NCI-H2171 (cell line): ENCODE measurements at places on chromosomes 5 and 9.

- no peak for DNase-seq
Measured at GRCh38 chr9:124781967-124782660, 5.2 kb downstream of the OLFML2A start.

DNA sequence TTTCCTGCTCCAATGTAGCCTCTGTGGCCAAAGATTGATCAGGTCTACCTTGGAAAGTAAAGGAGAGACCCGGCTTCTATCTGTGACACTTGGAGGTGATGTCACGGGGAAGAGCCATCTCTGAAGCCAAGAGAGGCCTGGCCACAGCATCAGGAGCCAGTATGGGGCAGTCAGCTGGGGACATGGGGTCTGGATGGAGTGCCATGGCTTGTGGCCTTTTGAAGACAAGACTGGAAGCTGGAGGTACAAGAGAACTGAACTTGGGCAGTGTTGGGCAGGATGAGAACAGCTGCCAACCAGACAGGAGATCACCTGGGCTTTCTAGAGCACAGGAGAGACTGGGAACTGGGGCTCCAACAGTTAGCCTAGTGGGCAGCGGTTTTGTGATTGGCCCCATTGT, 190.7 kb downstream of the TENT4A start:
- DNase-seq, result no peak

GRCh38 chr9:35285731-35286130, 123.9 kb downstream of the UNC13B start:
- DNase-seq, result no peak

DNA sequence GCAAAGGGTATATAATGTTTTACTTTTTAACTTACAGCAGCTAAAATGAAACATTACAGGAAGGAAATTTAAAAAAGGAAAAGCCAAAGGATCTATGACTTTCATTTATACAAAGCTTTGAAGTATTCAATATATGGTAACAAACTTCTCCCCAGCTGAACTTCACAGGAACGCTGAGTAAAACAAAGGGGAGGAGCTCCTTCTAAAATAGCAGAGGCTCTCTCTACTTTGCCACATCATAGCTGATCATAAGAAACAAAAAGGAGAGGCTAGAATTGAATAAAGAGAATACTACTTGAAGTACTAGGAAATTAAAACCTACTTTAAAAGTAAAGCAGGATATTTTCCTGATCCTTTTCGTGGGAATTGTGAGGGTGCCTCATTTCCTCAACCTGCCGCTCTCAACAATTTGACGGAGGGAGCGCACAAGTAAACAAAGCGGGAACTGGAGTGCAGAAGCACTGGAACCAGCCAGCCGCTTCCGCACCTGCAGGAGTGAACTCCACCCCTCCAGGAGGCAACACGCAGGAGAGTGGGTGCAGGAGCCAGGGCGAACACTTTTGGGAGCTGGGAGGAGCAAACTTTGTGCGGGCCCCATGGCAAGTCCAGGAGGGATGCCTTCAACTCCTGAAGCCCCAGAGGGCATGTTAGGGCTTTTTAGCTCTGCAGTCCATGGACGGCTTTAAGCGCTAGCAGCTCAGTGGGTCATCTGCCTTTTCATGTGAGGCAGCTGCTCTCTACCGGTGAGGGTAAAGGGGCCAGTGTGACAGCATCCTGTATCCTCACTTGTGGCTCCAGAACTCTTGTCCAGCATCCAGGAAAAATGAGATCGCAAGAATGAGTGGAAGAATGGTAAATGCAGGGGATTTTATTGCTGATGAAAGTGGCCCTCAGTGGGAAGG, 757.4 kb downstream of the PTPRD start:
- no peak for DNase-seq

DNA sequence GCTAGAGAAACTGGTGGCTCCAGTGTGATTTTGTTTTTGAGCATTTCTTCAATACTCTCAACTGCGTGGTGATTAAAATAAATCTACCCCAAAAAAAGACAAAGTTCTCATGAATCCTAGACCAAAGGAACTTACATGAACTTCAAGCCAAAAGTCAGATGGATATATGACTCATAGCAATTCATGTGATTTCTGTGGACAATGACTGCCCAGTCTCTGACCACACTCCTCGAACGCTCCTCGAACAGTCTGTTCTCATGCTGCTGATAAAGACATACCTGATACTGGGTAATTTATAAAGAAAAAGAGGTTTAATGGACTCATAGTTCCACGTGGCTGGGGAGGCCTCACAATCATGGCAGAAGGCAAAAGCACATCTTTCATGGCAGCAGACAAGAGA, 46.4 kb upstream of the CEP78 start:
- no peak for DNase-seq

DNA sequence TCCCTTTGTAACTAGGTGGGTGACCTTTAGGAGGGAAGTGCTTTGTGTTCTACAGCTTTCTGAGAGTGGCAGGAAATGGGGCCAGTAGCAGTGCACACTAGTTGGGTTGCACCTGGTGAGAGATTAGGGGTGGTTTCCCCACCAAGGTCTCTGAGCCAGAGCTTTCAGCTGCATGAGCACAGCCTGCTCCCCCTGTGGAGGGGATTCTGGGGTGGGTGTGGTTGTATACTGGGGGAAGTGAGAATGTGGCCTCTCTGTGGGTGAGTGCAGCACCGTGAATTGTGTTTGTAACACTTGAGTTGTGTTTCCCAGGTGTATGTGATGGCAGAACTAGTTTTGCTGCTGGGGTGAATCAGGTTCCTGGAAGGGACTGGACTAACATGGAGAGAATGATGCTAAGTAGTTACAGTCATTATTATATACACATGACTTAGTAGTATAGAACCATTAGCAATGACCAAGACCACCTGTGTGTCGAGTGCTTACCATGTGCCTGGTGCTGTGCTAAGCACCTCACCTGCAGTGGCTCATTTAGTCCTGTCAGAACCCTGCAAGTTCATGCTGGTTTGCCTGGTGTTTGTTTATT, 11.8 kb upstream of the CXXC5 start:
- DNase-seq, result no peak

DNA sequence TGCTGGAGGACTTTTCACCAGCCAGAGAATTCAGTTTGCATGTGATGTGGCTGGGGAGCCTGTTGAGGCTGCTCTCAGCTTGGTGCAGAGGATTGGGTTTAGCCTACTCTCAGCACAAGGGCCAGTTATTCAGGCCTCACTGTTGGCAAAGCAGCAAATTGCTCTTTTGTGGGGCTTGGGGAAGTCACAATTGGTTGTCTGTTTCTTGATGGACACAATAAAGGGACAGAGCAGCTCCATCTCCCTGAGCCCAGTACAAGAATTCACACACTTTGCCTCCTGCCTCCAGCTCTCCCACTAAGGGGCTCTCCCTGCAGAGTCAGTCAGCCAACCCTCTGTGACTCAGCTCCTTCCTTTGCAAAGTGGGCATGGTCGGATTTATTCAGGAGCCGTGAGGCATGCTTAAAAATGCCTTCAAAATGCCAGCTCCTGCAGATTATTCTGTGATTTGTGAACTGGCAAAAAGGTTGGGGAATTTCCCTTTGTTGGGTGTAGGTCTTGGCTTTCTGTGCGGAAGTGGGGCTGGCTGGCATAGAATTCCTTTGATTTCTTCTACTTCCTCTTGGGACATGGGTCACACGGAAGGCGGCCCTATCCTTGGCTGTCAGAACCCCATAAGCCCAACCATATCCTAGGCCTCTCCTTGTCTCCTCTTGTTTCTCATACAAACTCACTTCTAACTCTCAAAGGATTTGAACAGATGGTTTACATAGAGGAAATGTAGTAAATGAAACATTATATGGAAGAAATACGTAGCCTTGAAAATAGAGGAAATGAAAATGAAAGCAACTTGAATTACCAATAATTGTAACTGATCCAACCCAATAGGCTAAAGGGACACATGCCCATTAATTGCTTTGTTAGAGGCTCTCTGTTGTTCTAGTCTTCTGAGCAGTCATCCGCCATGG, 118.7 kb upstream of the CD180 start:
- DNase-seq, result peak; percentile 14

- DNase-seq, result no peak
Measured at GRCh38 chr9:94874316-94874715, 147.8 kb downstream of the AOPEP start.

GRCh38 chr9:136386018-136386417, 12.5 kb upstream of the CARD9 start:
- DNase-seq, result peak; percentile 93

- no peak for DNase-seq
Measured at GRCh38 chr5:9455826-9456434, 89.9 kb downstream of the SEMA5A start.

GRCh38 chr5:87121304-87122150, 146.2 kb upstream of the RASA1 start:
- no peak for DNase-seq

DNA sequence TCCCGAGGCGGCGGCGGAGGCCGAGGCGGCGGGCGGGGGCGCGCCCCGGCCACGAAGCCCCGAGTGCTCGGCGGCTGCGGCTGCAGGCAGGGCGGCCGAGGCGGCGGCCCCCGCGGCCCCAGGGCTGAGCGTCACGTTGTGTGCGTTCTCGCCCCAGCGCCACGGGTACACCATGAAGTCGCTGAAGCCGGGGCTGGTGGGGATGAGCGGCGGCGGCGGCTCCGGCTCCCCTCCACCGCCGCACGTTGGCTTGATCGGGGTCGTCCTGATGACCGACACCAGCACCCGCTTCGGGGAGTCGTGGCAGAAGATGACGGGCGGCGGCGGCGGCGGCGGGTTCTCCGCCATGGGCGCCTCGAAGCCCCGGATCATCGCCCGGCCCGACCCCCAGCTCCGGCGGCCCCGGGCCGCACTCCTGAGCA, 498 bp downstream of the ZNF367 start:
- no peak for DNase-seq

GRCh38 chr9:97892421-97892820, 29.9 kb downstream of the TRMO start:
- DNase-seq, result no peak

GRCh38 chr5:87103616-87104287, 163.9 kb upstream of the RASA1 start:
- DNase-seq, result no peak

DNA sequence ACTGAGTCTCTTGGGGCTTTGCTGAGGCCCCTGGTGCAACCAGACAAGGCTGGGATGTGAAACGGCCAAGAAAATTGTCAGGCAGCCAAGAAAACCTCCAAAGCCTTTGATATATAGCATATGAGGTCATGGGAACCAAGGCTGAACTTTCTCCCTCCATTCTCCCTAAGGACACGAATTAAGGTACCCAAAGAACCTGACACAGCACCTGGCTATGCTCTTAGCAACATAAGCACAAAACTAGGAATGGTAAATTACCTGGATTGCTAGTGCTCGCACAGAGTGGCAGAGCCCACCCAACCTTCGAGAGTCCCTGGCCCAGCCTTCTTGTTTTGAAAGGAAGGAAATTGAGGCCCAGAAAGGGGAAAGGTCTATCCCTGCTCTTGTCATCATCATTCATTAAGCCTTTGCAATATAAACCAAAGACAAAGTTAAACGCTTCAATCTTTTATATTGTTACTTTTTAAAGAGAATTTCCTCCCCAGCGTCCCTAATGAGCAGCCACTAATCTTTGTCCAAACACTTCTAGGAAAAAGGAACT, 220.0 kb upstream of the NR4A3 start:
- DNase-seq, result peak; percentile 17

DNA sequence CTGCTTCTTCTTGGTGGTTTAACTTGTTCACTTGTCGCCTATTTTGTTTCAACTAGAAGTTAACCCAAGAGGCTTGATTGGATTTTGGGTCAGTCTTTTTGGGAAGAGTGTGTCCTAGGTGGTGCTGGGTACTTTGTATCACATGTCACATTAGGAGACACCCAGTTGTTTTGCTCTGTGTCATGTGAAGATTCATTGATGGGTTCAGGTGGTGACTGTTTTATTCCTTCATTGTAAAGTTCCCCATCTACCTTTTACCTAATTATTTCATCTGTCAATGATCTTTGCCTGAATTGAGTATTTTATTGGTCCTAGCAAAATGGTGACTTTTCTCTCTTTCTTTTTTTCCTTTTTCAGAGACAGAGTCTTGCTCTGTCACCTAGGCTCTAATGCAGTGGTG, 69.2 kb downstream of the RALGPS1 start:
- no peak for DNase-seq

GRCh38 chr5:6505783-6506557, 57.3 kb downstream of the UBE2QL1 start:
- DNase-seq, result no peak

- DNase-seq, result no peak
Measured at GRCh38 chr5:119274767-119275130, 81.1 kb upstream of the TNFAIP8 start.

- no peak for DNase-seq
Measured at GRCh38 chr9:115969096-115969495, 184.5 kb upstream of the PAPPA start.

- no peak for DNase-seq
Measured at GRCh38 chr5:83956386-83956785, 235.7 kb upstream of the HAPLN1 start.
